Glomerular endothelial cell (primary cell): ENCODE measurements at places on chromosomes 7 and 10. TPM values are rescaled to one million over a fixed set of nuclear protein-coding genes. Genes with fewer than 3 reads are reported as not detected.

DNA sequence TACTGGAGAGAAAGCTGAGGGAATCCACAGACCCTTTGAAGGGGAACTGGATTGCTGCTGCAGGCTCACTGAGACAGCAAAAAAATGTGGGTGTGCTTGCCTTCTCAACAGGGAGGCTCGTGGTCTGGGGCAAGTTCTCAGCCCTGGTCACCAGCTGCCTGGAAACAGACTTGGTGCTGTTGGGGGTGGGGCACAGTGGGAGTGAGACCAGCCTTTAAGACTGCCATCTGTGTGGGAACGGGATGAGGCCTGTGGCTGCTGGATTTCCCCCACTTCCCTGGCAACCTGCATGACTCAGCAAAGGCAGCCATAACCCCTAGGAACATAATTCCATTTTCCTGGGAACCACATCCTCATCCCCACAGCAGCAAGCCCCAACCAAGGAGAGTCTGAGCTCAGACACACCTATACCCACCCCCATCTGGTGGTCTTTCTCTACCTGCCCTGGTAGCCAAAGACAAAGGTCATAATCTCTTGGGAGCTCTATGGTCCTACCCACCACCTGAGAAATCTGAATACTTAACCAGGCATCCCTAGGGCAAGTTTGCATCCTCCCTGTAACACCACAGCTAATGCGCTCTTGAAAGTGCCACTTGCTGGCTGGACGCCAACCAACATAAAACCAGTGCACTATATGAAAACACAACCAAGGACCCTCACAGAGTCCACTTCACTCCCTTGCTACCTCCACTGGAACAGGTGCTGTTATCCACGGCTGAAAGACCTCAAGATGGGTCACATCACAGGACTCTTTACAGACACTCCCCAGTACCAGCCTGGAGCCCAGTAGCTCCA lies 45.0 kb upstream of the TFEC start:
- no peak for DNase-seq

DNA sequence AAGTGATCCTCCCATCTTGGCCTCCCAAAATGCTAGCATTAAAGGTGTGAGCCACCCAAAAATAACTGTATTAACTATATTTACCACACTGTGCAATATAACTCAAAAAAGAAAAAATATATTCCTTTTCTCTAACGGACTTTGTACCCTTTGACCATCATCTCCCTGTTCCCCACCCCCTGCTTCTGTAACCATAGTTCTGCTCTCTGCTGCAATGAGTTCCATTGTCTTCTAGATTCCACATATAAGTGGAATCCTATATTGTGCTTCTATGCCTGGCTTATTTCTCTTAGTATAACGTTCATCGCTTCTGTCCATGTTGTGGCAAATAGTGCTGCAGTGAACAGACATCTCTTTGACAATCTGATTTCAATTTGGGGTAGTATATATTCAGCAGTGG lies 4.2 kb downstream of the TMEM248 start:
- DNase-seq = no peak

GRCh38 chr10:3791974-3792633 lies 7.1 kb upstream of the KLF6 start:
- DNase-seq = no peak

DNA sequence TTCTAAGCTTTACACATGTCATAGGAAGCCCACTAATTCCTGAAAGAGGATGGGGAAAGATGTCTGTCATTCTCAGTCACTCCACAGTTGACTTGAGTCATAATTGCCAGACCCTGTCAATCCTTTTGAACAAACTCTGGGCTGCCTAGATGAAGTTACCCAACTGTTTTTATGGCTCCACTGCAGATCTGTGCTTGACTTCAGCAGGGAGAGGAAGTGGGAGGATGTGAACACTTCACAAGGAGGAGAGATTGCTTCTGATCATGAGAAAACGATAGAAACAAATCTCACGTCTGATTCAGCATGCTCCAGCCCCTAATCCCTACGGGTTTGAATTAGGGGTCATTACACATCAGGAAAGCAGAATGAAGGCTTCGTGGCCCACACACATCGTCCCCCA lies 596.6 kb upstream of the CELF2 start:
- DNase-seq = no peak

Gene FOXI2
- not detected in 2 replicates for total RNA-seq
